ENCODE measurements at places on chromosomes 7 and 10.

- no peak for DNase-seq
These were observed 39.5 kb downstream of the LBX1 start for GRCh38 chr10:101189461-101190401.

GRCh38 chr7:151243408-151244195 lies 4.9 kb downstream of the SMARCD3 start:
- no peak for DNase-seq

DNA sequence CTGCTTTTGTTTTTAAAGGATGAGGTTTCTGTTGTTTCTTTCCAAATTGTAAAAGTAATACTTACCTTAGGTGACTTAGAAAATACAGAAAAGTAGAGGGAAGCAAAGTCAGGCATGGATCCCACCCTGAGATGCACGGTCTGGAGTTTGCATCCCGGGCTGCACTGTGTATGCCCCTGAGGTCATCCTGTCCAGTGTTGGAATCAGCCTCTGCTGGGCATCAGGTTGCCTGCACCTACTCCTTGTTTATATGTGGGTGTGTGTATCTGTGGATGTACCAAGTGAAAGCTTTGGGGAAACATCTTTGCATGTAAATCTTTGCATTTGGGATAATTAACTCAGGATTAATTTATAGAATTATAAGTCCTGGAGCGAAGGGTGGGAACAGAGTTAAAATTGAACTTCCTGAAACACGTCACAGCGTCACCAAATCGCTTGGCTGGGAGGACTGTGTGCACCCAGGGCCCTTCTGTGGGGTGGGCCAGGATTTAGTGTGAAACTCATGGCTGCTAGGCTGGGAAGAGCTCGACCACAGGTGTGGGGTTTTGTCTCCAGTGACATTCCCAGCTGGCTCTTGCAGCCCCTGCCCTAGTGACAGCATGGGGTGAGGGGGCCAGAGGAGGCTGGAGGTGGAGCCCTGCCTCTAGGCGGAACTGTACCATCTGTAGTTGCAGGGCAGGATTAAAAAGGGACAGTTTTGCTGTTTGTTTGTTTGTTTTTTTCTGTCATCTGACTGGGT lies 27.9 kb downstream of the GTF2IRD1 start:
- DNase-seq = no peak

- DNase-seq = no peak
These were observed 64.7 kb downstream of the LRGUK start for GRCh38 chr7:134191876-134192275.

DNA sequence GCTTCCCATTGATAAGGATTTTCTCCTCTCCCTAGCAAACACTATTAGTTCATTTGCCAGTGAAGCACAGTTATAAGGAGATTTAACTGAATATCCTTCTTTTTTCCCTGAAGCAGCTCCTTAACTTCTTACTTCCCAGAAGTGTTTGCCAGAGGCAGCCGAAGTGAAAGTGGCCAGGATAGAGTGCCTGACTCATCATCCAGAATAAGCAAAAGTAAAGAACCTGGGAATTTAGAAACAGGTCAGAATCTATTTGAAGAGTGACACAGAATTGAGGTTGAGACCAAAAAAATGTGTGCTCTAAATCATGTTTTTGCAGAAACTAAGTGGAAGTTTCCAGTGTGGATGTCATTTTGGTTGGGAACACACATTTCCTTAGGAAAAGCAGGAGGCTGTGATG lies 249.6 kb upstream of the VWC2 start:
- no peak for DNase-seq

GRCh38 chr10:123746520-123746919 lies 80.4 kb downstream of the GPR26 start:
- no peak for DNase-seq

- DNase-seq = no peak
These were observed 72.2 kb downstream of the CACUL1 start for GRCh38 chr10:118682533-118682932.
